ENCODE measurements at places on chromosomes 1 and 21.

DNA sequence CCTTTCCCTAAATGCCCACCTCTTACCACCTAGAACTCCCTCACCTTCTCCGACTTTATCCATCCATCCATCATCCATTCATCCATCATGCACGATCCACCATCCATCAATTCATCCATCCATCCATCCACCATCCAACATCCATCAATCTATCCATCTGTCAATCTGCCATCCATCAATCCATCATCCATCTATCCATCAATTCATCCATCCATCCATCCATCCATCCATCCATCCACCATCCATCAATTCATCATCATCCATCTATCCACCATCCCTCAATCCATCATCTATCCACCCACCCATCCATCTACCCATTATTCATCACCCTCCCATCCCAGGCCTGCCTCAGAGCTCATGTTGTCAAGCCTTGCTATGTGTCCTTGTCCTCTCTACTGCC, 34.5 kb downstream of the WNT3A start:
- DNase-seq, result no peak

DNA sequence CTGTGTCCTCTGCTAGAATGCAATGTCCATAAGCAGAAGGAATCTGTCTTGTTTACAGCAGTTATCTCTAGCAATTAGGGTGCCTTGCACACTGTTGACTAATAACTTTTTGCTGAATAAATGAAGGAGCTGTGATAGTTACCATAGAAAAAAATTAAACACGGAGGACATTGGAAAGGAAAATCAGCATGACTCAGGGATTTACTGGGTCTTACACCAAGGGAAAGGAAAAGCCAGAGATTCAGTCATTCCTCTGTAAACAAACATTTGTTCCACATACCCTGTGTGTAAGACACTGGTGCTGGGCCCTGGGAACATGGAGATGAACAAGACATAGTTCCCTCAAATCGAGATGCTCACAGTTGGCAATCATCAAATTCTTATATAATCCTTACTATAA, 183.3 kb downstream of the PTGER3 start:
- DNase-seq, result no peak

DNA sequence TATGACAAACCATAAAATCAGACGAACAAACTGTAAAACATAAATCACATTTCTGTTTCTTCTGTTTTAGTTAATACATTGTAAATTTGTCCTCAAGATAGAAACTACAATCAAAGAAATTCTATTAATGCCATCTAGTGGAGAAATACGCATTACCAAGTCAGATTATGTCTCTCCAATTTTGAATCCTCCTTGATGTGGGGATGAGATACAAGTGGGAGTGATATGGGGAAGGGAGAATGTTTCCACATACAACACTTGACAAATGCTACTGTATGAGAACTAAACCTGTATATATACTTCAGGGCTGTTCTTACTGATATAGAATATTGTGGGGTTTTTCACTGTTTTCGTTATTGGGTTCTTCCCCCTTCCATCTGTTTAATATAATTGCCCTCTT, 2.6 kb downstream of the HFM1 start:
- no peak for DNase-seq

- DNase-seq, result no peak
These were observed 69.6 kb upstream of the LRRC8B start for GRCh38 chr1:89454845-89455521.

GRCh38 chr21:23223882-23224281, 2225.7 kb downstream of the NCAM2 start:
- DNase-seq, result no peak

- no peak for DNase-seq
These were observed 32.6 kb upstream of the FMO2 start for GRCh38 chr1:171152549-171152948.

DNA sequence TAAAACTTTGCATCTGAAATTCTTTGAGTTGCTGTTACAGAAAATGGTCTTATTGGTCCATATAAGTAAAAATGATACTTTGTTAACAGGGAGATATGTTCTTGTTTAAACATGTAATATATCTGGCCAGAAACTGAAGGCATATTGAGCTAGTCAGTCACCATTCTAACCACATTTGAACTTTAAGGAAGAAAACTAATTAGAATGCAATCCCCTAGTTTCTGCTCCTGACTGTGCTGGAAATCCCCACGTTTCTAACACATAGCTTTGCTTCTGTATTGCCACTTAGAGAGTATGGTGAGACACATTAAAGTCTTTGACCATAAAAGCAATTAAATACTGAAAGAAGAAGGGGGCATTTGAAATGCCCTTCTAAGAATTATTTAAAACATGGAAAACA, 32.1 kb upstream of the HIVEP3 start:
- no peak for DNase-seq

DNA sequence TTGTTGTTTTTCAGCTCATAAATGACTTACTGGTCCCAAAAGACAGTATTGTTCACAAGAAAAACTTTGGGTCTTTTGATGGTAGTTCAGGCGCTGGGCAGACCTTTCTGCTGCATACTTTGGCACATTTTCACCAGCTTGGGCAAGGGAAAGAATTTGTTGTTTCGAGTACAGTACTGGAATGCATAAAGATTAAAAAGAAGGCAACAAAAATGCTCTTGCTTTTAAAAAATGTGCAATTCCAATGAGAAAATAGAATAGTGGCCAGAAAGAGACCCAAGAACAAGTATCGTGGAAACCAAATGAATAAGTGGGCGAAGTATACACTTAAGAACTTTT, 56.0 kb downstream of the CLIC6 start:
- DNase-seq, result no peak

- DNase-seq, result no peak
These were observed 152.4 kb upstream of the HMGB4 start for GRCh38 chr1:33711511-33711910.

DNA sequence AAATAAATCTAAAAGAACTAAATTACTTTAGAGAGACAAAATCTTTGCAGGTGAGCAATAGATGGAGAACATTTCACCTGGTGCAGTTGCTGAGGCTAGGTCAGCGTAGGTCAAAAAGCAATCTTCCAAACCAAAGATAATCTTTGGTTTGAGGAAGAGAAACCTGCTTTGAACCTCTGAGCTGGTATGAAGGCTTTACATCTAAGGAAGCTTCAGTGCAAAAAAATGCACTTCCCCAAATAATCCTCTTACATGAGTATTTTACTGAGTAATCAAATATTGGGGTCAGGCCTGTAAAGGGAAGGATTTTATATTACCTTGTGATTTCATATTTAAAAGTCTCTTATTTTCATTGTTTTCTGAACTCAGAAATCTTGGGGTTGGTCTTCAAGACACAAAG, 223.6 kb downstream of the SRGAP2C start:
- no peak for DNase-seq

DNA sequence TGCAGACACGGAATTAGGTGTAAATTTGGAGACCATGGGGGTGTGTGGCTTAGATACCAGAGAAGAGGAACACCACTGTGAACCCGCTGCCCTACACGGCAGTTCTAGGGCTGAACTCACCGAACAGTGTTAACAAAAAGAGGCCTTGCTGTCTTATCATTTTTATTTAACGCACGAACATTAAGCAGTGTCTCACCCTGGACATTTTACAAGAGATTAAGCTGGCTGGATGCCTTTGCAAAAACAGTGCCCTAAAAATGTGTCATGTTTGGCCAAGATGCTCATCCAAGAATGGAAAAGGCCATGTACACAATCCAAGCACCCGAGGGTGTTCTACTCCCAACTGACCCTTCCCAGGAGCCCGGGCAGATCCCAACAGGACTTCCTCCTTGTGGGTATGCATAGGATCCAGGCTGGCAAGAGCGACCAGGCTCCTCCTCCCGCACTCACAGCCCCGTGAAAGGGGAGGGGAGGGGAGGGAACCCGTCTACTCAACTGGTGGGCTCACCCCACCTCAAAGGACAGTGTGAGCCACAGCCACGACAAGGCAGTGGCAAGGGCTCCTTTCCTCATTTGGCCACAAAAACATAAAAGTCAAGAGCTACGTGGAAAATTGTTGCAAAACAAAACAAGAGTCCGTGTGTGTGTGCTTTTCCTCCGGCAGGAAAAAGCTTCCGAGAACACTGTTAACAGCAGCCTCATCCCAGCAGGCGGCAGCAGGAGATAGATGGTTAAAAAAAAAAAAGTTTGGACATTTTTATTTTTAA, 20.3 kb downstream of the C2CD2 start:
- no peak for DNase-seq

DNA sequence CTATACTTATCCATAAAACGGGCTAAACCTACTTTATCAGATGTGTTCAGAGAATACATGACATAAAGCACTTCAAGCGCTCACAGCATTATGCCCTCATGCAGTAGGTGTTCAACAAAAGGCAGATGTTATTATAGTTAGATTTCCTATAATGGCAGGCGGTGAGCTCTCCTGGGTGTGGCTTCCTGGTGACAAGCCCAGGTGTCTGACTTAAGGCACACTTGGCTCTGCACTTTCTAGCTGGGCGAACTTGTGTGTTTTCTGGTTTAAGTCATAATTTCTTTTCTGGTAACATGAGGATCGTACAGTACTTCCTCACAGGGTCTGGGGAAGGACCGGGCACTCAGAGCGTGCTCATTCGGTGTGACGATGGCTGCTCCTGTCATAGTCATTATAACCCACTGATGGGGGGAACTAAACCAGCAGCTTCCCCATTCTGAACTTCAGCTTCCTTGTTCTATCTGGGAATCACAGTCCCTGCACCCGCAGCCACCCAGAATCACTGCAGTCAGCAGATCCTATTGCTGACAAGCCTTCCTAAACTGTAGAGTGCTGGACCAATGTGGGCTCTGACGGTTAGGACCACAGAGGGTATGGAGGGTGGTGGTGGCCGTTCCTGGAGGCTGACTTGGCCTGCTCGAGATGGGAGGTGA, 52.8 kb downstream of the IGSF21 start:
- no peak for DNase-seq

DNA sequence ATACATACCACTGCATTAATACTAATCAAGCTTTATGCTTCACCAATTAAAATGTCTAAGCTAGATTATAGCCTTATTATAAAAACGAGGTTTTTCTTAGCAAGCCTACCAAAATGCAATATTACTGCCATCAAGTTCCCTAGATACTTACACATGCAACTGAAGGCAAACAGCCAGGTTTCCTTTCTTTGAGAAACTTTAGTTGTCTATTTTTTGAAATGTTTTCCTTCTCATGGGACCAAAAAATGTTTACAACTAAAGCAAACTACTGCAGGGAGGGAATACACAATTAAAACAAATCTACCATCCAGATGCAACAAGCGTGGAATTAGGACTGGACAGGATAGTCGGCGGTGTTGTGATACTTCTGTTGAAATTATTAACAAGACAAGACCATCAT, 1.3 kb downstream of the ZNF644 start:
- no peak for DNase-seq

DNA sequence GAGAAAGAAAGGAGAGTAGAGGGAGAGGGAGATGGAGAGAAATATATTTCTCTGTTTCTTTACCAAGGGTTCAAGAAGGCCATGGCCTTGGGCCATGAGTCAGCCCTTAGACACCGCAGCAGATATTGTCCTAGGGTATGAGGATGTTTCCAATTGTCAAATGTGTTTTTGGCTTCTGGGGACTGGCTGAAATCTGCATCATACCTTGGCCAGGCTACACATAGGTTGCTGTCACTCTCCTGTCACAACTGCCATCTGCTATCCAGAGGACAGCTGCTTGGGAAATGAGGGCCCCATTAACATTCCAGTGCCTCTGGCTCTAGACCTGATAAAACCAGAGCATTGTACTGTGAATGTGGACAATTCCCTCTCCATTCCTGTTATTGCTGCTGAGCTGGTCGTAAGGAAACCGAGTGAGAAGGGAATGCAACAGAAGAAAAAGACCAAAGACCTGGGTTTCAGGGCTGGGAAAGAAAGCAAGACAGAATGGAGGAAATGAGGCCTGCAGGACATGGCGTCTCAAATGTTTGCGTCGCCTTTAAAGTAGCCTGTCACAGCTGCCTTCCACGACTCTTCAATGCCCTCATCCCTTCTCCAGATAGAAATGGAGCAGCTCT, 8.8 kb upstream of the PIGC start:
- no peak for DNase-seq

DNA sequence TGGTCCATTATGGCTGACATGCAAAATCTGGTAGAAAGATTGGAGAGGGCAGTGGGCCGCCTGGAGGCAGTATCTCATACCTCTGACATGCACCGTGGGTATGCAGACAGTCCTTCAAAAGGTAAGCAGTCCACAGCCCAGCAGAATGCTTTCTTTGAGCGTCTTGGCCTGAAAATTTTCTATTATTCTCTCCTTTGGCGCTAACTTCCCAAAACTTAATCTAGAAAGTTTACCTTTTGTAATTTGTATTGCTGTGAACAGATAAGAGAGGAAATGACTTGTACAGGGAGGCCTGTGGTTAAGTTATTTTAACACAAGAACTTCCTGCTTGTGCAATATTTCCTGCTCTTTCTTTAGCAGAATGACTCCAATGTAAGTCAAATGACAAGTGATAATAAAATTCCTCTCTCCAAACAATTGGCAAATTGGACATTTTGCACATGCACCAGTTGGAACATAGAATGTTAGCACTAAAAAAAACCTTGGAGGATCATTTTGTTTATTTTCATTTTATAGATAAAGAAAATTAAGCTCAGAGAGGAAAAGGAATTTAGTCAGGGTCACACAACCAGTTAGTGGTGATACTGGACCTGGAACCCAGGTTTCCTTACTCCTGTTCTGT, 18.9 kb downstream of the CAP1 start:
- no peak for DNase-seq

DNA sequence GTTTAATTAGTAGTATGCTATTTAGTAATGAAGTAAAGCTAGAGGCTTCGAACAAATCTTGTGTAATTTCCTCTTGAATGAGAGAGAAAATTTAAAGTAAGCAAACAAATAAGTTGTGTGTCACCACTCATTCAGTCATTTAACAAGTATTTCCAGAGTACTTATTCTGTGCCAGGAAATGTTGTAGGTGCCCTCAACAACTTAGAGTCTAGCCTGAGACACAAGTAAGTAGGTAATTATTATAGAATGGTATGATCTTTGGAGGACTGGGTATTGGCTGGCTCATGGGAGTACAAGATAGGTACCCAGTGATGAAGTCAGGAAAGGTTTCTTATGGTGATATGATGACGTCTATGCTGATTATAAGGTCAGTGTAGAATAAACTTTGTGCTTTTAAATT, 17.4 kb upstream of the METTL18 start:
- DNase-seq, result no peak

- DNase-seq, result no peak
These were observed 30.3 kb downstream of the TEX35 start for GRCh38 chr1:178543290-178543607.
